NCI-H2107 (cell line): ENCODE measurements at places on chromosomes 4 and X.

GRCh38 chr4:98945297-98945850, 16.4 kb upstream of the EIF4E start:
- no peak for DNase-seq

DNA sequence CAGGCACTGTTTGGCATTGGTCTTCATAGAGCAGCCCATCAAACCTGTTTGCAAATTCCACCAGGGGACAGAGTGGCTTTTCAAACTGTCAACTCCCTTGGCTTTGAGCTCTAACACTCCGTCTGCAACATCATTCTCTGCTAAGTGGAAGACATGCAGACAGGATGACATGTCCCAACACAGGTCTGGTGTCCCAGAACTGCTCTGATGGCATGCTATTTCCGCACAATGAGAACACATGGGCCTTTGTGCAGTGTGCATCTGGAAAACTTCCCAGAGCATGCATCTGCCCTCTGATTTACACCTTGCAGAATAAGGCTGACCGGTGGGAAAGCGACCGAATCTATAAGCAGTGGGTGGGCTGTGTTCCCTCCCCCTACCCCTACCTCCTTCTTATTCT, 212.8 kb upstream of the GYPA start:
- no peak for DNase-seq

GRCh38 chr4:19752599-19752998, 499.1 kb upstream of the SLIT2 start:
- DNase-seq: no peak

GRCh38 chrX:31181377-31182000, 109.6 kb upstream of the FTHL17 start:
- no peak for DNase-seq

DNA sequence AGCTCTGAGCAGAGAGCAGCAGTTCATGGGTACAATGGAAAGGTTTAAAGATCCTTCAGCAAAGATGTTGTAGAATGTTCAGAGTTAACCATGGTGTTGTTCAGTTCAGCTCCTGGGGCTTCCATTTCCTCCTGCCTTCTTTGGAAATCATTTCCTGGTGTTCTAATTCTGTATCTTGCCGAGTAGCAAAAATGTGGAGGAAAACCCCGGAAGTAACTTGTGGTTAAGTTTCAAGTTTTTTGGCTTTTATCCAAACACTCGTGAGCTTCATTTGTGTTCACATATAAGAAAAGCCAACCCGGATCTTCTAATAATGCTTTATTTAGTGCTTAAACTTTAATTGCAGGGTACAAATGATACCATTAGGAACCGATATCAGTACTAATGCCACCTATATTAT, 33.6 kb upstream of the ARX start:
- no peak for DNase-seq

DNA sequence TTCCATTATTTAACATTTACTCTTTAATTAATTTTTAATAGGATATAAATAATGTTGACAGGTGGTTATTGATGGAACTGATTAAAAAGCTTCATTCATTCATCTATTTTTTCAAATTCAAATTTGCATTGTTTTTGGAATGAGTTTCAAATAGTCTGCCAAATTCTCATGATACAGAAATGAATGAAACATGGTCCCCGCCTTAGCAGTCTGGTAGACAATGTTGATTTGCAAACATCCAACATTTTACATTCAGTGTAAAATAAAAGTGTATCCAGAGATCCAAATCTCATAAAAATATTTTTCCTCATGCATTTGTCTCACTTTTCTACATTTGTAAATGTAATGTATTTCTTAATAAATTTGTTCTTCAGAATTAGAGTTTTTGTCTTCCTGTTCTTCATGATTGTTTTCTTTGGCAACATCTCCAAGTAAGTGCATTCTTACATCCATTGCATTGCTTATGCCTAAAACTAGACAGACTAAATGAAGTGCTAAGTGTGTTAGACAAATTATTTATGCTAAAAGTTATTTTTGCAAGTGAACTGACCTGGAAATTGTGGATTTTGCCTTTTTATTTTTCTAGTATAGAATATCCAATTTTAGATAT, 142.3 kb downstream of the PCDH18 start:
- DNase-seq: no peak

DNA sequence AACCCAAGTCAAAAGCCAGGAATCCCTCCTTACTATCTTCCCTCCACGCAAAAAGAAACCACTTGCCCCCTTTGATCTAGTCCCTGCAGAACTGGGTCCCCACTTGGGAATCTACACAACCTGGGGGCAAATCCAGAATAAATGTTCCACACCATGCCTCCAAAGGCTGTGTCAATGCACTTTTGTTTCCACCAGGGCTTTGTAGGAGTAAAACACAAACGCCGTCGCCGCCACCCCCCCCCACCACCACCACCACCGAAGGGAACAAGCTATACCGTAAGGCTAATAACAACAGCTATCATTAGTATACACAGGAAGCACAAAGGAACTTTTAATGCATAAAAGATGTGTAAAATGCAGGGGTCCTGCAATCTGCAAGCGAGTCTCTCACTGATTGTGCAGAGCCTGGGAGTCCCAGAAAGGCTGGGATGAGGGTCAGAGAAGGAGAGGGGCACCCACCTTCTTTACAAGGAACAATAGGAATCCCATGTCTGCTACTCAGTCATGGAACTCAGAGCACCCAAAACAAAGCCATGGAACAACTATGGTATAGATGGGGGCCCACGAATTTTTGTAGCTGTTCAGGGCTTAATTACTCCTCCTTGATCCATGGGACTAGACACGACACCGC, 13.2 kb downstream of the BCOR start:
- no peak for DNase-seq

GRCh38 chr4:7375427-7375826, 59.3 kb downstream of the PSAPL1 start:
- no peak for DNase-seq

DNA sequence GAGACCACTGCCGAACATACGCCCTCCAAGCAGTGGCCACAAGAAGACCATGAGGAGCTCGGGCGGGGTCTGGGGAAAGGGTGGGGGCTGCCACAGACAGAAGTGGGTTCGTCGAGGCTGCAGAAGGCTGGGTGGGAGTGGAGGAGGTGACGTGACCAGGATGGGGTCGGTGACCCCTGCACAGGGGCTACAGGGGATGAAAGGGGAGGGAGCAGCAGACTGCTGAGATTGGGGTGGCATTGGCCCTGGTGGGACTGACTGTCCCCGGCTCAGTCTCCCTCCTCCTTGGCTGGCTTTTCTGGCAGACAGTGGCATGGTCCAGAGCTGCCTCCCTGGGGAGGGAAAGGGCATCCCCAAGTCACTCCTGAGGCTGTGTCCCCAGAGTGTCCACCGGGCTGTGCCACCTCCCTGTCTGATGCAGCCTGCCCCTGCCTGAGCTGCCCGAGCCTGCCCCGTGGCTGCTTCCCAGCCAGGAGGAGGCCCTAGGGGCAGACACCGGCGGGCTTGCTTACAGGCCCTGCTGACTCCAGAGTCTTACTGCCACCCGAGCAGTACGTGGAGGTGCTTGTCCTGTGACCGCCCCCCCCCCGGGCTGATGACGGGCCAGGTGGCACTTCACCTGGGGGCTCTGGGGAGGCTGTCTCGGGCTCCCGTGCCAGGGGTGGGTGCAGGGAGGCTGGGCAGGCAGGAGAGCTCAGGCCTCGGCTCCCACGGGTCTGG, 7.2 kb downstream of the SH3BP2 start:
- no peak for DNase-seq

- no peak for DNase-seq
These were observed 83.6 kb downstream of the GAB1 start for GRCh38 chr4:143420227-143420626.

DNA sequence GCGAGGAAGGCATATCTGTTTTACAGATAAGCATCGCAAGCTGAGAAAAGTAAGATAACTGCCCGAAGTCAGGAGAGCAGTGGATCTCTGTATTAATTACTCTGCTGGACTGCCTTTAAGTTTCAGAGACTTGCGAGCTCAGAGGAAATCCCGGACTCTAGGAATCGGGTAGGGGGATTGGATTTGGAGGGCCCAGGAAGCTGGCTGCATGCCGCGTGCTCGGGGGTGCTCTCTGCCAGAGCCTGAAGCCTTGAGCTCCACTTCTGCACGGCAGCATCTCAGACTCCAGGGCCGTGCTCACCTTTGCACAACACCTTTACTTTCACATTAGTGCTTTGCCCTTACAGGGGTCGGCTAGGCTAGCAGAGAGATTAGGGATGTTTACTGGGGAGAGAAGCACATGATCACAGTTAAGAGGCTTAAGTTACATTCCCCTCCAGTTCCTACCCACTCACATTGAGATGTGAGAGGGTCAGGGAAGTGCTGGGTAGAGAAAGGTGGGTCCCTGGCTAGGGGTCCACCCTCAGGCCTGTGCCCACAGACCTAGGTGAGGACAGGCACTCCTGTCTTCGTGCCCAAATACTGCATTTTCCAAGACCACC, 57.0 kb downstream of the TRIML1 start:
- DNase-seq: no peak

- DNase-seq: no peak
These were observed 4.3 kb downstream of the TMPRSS11E start for GRCh38 chr4:68451246-68452211.

- no peak for DNase-seq
These were observed 206.7 kb downstream of the MGST2 start for GRCh38 chr4:139872274-139872673.

DNA sequence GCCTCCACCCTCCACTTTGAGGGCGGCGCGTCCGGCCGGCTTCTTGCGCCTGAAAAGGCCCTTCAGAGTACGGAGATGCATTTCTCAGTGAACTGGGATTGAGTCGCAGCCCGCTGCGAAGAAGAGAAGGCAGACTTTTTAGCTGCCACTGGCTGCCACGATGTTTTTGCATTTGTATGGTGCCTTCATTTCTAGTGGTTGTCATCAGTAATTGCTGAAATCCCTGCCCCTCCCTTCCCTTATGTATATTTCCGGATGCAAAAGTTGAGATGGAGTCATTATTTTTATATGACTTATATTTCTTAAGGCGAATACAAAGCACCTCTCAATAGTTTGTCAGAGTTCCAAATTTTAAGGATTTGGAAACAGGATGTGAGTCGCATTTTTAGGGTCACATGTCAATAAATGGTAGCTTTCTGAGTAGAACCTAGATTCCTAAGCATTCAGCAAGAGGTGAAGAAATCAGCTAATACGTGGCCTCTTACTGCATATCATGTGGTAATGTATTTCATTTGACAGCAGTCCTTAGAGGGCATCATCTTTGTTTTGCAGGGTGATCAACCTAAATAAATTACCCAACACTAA, 658 bp downstream of the ATP6AP2 start:
- DNase-seq: no peak

DNA sequence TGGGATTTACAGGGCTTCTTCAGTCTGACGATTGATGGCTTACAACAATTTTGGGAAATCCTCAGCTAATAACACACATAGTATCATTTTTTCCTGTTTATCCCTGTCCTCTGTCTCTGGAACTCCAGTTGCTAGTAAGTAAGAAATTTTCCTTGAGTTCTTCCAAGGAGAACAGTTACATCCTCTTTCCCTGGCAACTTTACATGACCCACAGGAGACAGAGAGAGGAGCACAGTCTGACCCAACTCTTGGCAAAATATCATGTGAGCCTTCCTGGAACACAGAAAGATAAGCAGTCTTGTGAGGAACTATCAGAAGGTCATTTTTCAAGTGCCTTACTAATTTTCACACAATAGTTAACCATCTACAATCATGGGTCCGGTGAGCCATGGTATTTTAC, 578.7 kb upstream of the PABPC4L start:
- no peak for DNase-seq

DNA sequence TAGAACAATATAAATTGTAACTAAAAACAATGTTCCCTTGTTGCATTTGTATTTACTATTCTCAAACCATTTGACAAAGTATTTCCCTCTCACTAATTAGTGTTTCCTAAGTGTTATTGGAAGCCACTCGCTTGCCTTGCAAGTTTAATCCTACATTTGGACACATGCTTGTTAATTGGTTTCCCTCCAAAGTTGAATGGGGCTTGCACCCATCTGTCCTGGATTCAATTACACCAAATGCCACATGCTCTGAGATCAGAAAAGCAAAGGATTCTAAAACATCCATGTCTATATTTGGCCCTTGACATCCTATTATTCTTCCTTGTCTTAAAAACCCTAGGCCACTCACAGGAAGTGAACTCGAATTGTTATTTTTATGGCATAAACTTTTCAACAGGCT, 146.6 kb downstream of the AMELX start:
- DNase-seq: no peak

GRCh38 chr4:145337391-145337790, 144.3 kb upstream of the SMAD1 start:
- DNase-seq: no peak

DNA sequence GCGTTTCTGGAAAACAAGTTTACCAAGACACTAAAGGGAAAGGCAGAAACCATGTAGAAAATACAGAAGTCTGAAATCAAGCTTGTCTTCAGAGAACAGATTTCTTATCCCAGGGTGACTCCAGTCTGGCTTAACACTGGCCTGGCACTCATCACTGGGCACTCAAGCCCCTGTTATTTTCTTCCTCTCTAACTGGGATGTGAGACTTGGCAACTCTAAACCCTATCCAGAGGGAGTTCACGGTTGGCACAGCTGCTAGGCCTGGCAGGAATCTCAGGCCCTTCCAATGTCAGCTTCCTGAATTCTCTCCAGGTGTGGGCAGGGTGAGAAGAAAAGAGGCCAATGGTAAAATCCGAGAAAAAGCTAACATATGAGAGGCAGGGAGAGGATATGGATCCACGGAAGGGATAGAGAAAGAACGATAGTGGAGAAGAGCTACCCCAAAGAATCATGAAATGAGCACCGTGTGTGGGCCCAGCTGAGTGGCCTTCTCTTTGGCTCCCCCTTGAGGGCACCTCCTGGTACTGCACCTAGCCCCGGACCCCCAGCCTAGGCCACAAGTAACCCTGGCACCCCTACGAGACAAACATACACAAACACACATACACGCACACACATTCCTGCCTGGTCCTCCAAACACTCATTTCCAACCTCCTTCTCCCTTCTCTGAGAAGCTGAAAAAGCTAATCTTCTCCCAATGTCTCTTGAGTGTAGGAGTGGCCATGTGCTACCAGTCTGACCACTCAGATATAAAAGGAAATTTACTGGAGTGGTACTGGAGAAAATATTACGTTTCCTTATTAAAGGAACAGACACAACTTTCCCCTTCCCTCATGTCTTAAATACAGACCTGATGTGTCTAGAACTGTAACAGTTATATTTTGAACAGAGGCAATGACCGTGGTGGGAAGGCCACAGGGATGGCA, 16.6 kb upstream of the PTCHD1 start:
- no peak for DNase-seq

DNA sequence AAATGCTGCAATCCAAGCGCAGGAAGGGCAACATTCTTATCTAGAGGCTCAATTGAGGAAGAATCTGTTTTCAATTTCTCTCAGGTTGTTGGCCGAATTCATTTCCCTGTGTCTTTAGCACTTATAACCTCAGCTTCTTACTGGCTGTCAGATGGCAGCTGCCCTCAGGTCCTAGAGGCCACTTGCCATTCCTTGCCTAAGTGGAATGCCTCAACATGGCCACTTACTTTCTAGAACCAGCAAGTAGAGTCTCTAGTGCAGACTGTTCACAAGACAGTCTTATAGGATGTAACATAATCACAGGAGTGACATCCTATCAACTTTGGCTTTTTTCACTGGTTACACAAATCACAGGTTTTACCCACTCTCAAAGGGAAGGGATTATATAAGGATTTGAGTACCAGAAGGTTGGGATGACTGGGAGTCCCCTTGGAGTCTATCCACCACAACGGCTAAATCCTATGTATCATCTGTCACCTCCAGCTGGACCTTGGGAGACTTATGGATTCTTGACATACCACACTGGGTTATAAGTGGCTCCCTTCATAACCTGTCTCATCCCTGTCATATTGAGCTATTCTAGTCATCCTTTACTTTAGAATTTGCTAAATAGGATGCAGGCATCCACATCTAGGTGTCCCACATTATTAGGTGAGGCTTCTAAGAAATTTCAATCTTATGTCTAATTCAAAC, 297.9 kb upstream of the CTSO start:
- DNase-seq: no peak
